Activated T-helper 1 cell treated with anti-CD3 and anti-CD28 coated beads, Interleukin-12 subunit alpha, Interleukin-12 subunit beta, Interleukin-2, Interleukin-4 antibody, amounts not matched to agents 30 ng/mL and 10 ng/mL and 1 ng/mL, durations not matched to agents 14 hours and 24 hours and 36 hours (primary cell): ENCODE measurements at places on chromosomes 5 and 9. TPM values are rescaled to one million over a fixed set of nuclear protein-coding genes. Genes with fewer than 3 reads are reported as not detected.
A peak's percentile ranks its signal among the peaks of the same experiment; 100 is the strongest.

- H3K27me3 ChIP-seq = peaks cover 8% of the 10 kb centered on the region
- H3K36me3 ChIP-seq = no peaks in the 10 kb centered on the region
- no peaks in the 10 kb centered on the region for H3K4me1 ChIP-seq
Observed at GRCh38 chr5:149679876-149680809, 50.0 kb upstream of the PPARGC1B start.

GRCh38 chr9:32969270-32969669 lies 32.2 kb downstream of the APTX start:
- no peak overlapping the region for H3K27ac ChIP-seq
- H3K27me3 ChIP-seq = no peaks in the 10 kb centered on the region
- H3K4me1 ChIP-seq = no peaks in the 10 kb centered on the region
- no peak for DNase-seq
- no peak overlapping the region for H3K4me3 ChIP-seq

GRCh38 chr5:5505815-5506214 lies 83.3 kb downstream of the ICE1 start:
- peaks cover 15% of the 10 kb centered on the region for H3K27me3 ChIP-seq
- H3K4me1 ChIP-seq = peaks cover 18% of the 10 kb centered on the region
- no peak for DNase-seq
- H3K36me3 ChIP-seq = peaks cover 2% of the 10 kb centered on the region
- H3K27ac ChIP-seq = no peak overlapping the region
- H3K4me3 ChIP-seq = no peak overlapping the region

DNA sequence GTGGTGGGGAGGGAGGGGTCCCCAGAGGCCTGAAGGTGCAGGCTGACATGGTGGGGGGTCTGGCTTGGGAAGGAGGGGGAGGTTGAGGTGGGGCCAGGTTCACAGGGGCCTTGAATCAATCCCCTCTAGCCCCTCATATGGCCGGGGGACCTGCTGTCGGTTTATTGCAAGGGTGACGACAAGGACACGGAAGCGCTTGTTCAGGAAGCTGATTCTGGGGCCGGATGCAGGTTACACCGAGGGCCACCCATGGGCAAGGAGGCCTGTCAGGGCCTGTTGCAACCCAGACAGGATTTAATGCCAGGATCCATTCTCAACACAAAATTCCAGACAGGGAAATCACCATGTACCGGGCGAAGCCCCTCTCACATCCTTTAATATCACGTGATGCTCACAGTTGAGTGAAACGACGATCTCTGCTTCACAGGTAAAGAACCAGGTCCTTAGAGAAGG lies 41.6 kb upstream of the SYNPO start:
- no peaks in the 10 kb centered on the region for H3K4me1 ChIP-seq
- DNase-seq = no peak
- H3K36me3 ChIP-seq = no peaks in the 10 kb centered on the region
- no peak overlapping the region for H3K27ac ChIP-seq
- H3K4me3 ChIP-seq = no peak overlapping the region
- no peaks in the 10 kb centered on the region for H3K27me3 ChIP-seq

DNA sequence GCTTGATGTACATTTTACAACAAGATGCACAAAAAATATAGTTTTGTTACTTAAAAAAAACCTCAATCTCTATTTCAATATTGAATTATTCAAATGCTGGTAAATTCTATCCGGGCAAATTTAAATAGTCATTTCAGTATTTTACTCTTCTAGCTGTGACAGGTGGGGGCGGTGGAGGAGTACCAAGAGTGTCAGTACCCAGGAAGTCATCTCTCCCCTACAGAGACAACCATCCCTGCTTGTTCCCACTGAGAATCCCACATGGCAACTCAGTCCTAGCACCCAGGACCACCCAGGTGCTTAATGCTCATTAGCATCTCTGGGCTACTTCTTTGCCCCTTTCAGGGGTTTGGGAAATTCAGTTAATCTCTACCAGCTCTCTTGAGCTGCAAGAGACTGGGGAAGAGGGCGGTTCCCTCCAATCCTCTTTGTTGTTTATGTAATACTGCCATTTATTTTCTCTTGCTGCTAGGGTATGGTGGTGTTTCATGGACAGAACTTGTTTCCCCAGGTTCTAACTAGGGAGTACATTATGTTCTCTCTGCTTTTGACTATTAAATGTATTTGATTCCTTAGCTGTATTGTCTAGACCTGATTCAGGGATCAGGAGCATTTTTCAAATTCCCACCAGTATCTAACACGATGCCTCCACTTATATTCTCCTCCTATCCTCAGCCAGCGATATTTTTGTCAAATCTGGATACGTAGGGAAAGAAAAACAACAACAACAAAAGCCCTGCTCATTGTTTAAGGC lies 122.5 kb downstream of the CDH18 start:
- H3K4me1 ChIP-seq = no peaks in the 10 kb centered on the region
- DNase-seq = no peak
- H3K27ac ChIP-seq = no peak overlapping the region
- H3K36me3 ChIP-seq = no peaks in the 10 kb centered on the region
- no peak overlapping the region for H3K4me3 ChIP-seq

DNA sequence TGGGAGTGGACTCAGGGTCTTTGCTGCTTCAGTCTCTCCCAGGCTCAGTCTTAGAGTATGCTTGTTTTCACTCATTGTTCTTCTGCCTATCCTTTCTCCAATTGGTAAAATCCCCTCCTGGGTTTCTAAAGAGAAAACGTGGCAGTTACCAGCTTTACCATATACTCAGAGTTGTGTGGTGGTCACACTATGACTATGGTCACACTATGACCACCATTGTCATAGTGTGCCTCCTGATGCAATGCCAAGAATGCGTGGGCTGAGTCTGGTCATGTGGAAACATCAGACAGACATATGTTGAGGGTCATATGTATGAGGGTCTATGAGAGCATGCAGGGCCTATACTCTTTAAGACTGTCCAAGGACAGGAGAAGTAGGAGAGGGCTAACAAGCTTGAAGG lies 326.5 kb upstream of the PRR16 start:
- no peak overlapping the region for H3K27ac ChIP-seq
- no peaks in the 10 kb centered on the region for H3K4me1 ChIP-seq
- no peak overlapping the region for H3K4me3 ChIP-seq
- no peaks in the 10 kb centered on the region for H3K36me3 ChIP-seq
- no peaks in the 10 kb centered on the region for H3K27me3 ChIP-seq

DNA sequence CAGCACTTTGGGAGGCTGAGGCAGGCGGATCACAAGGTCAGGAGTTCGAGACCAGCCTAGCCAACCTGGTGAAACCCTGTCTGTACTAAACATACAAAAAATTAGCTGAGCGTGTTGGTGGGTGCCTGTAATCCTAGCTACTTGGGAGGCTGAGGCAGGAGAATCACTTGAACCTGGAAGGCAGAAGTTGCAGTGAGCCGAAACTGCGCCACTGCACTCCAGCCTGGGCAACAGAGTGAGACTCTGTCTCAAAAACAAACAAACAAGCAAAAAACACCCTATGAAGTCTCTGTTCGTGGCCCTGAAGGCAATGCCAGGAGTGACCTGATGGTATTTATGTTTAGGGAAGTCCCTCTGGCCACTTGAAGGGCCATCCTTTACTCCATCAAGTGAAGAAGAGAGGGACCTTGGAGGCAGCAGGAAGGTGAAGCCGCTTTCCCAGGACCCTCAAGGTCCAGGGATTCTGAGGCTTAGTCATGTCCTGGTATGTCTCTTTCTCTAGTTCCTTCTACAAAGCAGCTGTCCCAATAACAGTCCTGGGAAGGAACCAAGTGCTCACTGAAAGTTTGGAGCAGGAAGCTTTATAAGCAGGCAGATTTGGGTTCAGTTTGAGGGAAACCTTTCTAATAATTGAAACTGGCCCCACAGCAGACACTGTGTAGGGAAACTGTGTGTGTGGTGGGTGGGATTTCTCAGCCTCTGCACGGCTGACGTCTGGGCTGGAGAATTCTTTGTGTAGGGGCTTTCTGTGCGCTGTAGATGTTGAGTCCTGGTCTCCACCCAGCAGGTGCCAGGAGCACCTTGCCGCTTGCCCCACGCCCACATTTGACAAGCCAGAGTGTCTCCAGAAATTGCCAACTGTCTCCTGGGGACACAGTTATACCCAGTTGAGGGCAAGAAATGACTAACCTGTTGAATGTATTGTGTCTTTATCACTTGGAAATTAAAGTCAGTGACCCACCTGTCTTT lies 12.5 kb downstream of the PHF2 start:
- H3K4me1 ChIP-seq = peaks cover 24% of the 10 kb centered on the region
- DNase-seq = no peak
- no peak overlapping the region for H3K27ac ChIP-seq

GRCh38 chr5:177354711-177355110 lies 3.0 kb upstream of the RGS14 start:
- H3K4me1 ChIP-seq = peaks cover 53% of the 10 kb centered on the region
- H3K4me3 ChIP-seq = no peak overlapping the region
- DNase-seq = no peak
- peaks cover 7% of the 10 kb centered on the region for H3K36me3 ChIP-seq
- H3K27me3 ChIP-seq = no peaks in the 10 kb centered on the region

DNA sequence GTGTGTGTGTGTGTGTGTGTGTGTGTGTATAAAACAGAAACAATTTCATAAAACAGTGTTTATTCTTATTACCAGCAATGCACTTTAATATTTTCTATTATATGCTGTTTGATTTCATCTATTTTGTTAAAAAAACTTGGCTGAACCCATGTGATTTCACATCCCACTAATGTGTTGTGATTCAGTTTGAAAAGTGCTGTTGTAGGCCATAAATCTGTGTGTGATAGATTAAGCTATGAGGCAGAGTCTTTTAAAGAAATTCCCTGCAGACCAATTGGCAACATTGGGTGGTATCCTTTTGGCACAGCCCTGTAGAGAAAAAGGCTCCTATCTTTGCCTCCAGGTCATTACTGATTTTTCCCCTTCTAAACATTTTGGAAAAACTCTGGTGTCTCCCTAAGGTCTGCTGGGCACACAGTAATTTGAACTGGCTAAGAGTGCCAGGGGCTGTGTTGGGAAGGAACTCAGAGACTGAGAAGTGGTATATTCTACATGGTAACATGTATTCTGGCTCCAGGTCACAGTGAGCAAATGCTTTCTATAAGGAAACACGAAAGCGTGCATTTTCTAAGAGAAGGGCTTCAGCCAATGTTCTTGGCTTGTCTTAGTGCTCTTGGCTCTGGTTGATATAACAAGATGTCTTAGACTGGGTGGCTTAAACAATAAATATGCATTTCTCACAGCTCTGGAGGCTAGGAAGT lies 4.5 kb downstream of the CAMK4 start:
- peaks cover 88% of the 10 kb centered on the region for H3K4me1 ChIP-seq
- H3K4me3 ChIP-seq = peak overlapping the region; percentile 79
- no peaks in the 10 kb centered on the region for H3K27me3 ChIP-seq
- H3K27ac ChIP-seq = peak overlapping the region; percentile 96

- peaks cover 4% of the 10 kb centered on the region for H3K4me1 ChIP-seq
- H3K36me3 ChIP-seq = no peaks in the 10 kb centered on the region
- peaks cover 5% of the 10 kb centered on the region for H3K27me3 ChIP-seq
- H3K4me3 ChIP-seq = no peak overlapping the region
Observed at GRCh38 chr9:87201351-87201751, 254.0 kb upstream of the GAS1 start.

GRCh38 chr9:35618854-35619799 lies 914 bp upstream of the CD72 start:
- peak overlapping the region; percentile 92 for H3K27ac ChIP-seq
- peak; percentile 48 for DNase-seq
- H3K4me3 ChIP-seq = peak overlapping the region; percentile 63
- peaks cover 69% of the 10 kb centered on the region for H3K4me1 ChIP-seq
- peaks cover 2% of the 10 kb centered on the region for H3K27me3 ChIP-seq
- H3K36me3 ChIP-seq = peaks cover 2% of the 10 kb centered on the region

DNA sequence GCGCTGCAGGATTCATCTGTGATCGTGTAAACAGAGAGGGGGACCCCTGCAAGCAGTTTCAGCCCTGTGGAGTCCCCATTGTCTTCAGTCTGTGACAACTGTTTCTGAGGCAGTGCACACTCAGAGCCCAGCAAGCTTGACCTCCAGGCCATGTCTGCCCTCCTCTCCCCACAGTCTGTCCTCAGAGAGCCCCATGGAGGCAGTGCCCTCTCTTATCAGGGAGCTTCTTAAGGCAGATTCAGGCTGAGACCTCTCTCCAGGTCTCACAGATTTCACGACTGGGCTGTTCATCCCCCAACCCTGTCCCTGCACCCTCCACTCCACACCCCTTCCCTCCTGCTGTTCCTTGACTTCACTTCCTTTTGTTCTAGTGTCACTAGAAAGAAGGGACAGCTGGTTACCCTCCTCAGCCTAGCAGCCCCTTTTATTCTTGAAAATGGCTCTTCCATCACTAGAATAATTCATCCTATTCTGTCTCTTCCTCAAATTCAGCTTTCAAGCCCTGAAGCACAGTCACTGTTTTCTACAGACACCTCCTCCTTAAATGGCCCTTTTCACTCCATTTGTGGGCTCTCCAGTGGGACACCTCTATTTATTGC lies 218.4 kb downstream of the MED10 start:
- no peaks in the 10 kb centered on the region for H3K4me1 ChIP-seq
- no peak for DNase-seq
- no peak overlapping the region for H3K27ac ChIP-seq
- H3K27me3 ChIP-seq = no peaks in the 10 kb centered on the region
- H3K4me3 ChIP-seq = no peak overlapping the region

DNA sequence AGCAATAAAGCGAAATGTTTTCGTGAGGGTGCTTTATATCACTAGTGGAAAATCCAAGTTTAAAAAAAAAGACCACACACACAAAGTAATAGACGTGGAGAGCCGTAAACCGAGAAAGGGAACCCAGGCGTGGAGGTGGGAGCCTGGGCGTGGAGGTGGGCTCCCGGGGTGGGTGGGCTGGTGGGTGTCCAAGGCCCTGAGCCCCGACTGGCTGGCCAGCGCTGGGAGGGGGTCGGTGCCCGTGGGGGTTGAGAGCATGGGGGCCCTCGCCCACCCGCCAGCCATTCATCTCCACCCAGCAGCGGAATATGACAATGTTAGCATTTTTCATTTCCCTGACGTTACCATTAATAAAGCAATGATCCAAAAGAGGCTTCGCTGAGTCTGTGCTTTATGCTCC lies 135.0 kb downstream of the MVB12B start:
- H3K36me3 ChIP-seq = peaks cover 2% of the 10 kb centered on the region
- peaks cover 20% of the 10 kb centered on the region for H3K27me3 ChIP-seq

DNA sequence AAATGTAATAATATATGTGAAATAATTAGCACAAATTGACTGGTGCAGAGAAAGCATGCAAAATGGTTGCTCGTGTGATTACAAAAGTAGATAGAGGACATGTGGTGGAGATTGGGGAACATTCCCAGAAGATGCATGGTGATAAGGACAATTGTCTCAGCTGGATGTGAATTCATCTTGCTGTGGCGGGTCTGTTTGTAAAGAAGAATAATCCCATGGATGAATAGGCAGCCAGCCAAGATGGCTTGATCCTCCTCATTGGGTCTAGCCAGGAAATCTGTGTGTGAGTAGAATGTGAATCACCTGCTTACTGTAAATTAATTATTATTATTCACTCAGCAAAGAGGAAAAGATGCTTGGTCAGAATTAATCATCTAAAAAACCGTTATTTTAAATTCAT lies 12.6 kb upstream of the DPYSL3 start:
- no peak overlapping the region for H3K4me3 ChIP-seq
- H3K27me3 ChIP-seq = no peaks in the 10 kb centered on the region
- no peak overlapping the region for H3K27ac ChIP-seq
- DNase-seq = no peak
- H3K36me3 ChIP-seq = no peaks in the 10 kb centered on the region

- H3K4me1 ChIP-seq = no peaks in the 10 kb centered on the region
- H3K36me3 ChIP-seq = no peaks in the 10 kb centered on the region
- H3K4me3 ChIP-seq = no peak overlapping the region
- no peak overlapping the region for H3K27ac ChIP-seq
Observed at GRCh38 chr9:112531666-112532282, 45.1 kb downstream of the KIAA1958 start.

The ENC1 gene
- 2.7 and 3.2 TPM in 2 replicates for total RNA-seq

The ROR2 gene
- 1.1 and 1.6 TPM in 2 replicates for total RNA-seq

The CKMT2 gene
- not detected in 2 replicates for total RNA-seq
